ENCODE measurements at places on chromosomes 4 and X.
A peak's percentile ranks its signal among the peaks of the same experiment; 100 is the strongest.

- DNase-seq = no peak
These were observed 640 bp downstream of the PHF8 start for GRCh38 chrX:54043541-54044125.

- DNase-seq = no peak
These were observed 25.7 kb downstream of the SLC9A7 start for GRCh38 chrX:46733226-46733625.

- DNase-seq = no peak
These were observed 218.1 kb downstream of the TLL1 start for GRCh38 chr4:166091146-166091545.

GRCh38 chr4:48851651-48852050 is 20.8 kb downstream of the OCIAD1 start:
- no peak for DNase-seq

DNA sequence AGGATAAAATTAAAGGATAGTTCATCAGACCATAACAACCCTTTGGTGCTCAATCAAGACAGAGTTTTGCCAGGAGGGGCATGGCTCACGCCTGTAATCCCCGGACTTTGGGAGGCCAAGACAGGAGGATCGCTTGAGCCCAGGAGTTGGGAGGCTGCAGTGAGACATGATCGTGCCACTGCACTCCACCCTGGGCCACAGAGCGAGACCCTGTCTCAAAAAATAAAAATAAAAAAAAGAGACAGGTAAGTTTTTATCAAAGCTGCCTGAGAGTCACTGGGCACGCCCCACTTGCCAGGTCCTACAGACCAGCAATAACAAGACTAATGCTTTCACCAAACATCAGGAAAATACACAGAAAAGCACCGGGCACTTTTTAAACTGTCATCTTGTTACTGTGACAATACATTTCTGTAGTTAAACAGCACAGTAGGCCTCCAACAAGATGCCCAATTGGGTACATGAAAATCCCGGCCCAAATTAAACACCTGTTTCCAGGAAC is 765 bp downstream of the CFAP97 start:
- DNase-seq = no peak

GRCh38 chr4:24042094-24042493 is 152.2 kb upstream of the PPARGC1A start:
- DNase-seq = no peak

- DNase-seq = no peak
These were observed 32.9 kb downstream of the KIF4A start for GRCh38 chrX:70322784-70323183.

GRCh38 chr4:15148691-15149090 is 146.4 kb downstream of the CPEB2 start:
- DNase-seq = no peak

DNA sequence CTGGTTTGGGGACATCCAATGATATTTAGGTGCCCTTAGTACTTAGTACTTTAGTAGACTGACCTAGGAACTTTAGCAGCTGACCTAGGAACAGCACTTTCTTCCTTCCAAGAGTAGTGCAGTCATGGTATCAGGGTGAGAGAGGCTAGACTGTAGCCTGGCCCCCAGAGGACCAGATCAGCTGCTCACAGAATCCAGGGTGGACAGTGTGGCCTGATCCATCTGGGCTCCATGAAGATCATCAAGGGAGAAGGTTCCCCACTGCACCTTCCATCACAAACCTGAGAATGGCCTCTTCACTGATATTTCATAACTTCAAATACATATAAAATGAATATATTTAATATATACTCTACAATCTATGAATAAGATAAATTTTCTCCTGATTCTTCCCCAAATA is 59.0 kb upstream of the TLR3 start:
- DNase-seq = no peak

GRCh38 chr4:164488114-164488513 is 265.8 kb upstream of the SMIM31 start:
- no peak for DNase-seq

GRCh38 chrX:97547877-97548578 is 664.3 kb downstream of the RPA4 start:
- no peak for DNase-seq

DNA sequence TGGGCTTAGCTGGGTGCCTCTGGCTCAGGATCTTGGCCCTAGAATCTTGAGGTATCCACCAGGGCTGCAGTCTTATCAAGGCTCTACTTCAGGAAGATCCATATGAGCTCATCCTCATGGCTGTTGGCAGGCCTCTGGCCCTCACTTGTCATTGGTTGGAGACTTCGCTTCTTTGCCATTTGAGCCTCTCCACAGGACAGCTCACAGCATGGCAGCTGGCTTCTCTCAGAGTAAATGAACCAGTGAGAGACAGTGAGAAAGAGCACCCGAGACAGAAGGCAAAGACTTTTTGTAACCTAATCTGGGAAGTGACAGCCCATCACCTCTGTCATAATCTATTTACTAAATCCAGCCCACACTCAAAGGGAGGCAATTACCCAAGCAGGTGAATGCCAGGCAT is 236.8 kb downstream of the GPAT3 start:
- no peak for DNase-seq

GRCh38 chr4:42654631-42655268 is 2.2 kb downstream of the ATP8A1 start:
- no peak for DNase-seq

- DNase-seq = peak; percentile 1
These were observed 99.3 kb upstream of the ARMCX2 start for GRCh38 chrX:101759000-101759399.

DNA sequence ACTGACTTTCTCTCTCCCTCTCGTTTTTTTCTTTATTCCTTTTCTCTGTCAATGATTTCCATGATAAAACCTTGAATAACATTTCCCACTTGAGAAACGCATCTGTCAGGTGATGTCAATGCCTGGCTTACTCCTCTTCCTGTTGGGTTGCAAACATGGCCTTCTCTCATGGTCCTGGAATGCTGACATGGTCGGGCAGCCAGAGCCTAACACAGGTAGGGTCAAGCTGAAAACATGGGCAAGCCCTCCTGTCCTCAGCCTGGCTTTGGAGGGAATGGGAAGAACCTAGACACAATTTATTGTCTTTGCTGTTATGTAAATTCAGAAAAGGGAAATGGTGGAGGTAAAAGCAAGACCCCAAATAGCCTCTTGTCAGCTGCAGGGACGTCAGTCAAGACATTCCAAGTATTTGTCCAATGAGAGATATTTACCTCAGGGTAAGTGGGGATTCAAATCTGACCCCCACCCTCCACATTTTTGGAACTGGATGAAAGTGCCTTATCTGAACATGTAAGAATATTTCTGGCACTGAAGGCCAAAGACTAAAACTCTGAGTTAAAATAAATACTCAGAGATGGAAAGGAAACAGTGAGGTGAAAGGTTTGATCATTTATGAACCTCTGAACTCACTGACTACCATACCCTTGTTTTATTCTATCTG is 473.8 kb downstream of the SPRY1 start:
- no peak for DNase-seq

DNA sequence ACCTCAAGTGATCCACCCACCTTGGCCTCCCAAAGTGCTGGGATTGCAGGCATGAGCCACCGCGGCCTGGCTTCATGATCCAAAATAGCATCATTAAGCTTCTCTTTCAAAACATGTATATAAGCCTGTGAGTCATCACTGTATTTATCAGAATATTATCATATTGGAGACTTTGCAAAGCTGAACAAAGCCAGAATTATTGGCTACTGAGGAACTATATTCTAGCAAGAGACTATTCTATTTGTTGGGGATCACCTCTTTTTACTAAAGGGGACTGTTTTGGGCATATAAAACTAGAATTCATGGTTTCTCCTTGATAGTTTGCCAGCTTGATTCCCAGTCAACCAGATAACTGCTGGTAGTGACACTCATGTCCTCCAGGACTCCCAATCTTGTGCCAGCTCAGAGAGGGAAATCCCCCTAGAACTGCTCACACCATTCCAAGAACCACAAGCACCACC is 40.1 kb downstream of the TET2 start:
- no peak for DNase-seq

DNA sequence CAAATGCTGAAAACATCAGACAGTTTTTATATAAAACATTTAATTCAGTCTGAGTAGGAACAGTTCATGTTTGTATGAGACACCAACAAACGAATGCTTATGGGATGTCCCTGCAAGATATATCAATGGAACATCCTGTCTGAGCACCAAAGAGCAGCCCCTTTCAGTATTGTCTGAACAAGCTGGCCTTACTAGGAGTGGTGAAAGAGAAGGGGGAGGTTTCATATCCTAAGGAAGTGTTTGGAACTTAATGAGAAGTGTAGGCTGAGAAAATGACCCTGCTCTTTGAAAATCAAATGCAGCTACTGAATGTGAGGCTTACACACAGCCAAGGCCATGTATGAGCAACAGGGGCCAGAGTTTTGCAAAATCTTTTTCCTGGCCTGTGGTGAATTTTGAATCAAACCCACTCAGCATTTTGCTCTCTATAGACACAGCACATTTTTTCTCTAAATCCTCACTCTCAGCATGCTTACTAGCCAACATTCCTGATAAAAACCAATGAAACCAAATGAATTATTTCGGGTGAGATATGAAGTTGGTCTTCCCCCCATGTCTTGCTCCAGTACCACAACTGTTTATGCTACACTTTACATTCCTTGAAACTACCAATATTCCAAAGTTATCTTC is 119.4 kb downstream of the LUZP4 start:
- DNase-seq = no peak

DNA sequence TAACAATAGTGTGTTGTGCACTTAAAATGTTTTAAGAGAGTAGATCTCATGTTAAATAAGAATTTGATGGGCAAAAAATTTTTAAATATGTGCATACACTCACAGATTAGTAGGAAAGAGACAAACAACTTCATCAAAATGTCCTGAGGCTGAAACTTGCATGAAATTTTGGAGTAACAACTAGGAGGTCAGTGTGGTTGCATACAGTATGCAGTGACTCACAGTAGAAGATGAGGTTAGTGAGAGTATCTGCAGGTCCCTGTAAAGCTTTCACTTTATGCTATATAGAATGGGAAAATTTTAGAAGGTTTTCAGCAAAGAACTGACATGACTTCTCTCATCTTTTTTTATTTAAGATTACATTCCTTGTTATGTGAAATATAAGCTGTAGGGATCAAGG is 453.1 kb upstream of the KLHL4 start:
- DNase-seq = no peak

- no peak for DNase-seq
These were observed 529 bp upstream of the UBA6 start for GRCh38 chr4:67701517-67701850.

Data from amygdala (tissue), 56 donors.